Uterus (tissue), 4 donors: ENCODE measurements at places on chromosomes 12 and 14.

DNA sequence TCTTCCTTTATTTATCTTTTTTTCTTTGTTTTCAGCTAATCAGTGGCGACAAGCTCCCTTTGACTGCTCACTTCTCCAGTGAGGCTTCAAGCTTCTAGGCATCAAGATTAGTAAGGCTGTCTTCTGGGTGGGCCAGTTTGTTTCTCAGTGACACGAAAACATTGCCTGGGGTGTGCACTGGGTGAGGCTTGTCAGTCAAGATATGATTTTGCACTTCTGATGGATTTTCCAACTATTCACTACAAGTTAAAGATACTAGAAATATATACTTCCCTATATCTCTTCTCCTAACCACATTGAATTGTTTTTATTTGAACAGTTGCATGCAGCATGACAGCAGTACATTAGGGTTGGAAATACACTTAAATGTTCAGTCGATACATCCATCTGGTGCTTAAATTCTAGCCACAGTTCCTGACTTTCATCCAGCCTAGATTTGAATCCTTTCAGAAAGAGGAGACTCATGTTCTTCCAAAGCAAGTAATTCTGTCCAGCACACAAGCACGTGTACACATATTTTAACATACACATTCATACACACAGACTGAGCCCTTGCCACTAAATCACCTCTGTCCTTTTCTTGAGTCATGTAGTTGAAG lies 275.6 kb upstream of the NOVA1 start:
- no peak overlapping the region for H3K4me3 ChIP-seq
- H3K27me3 ChIP-seq, result no peaks in the 10 kb centered on the region
- no peak overlapping the region for H3K27ac ChIP-seq
- H3K4me1 ChIP-seq, result peaks cover 3% of the 10 kb centered on the region
- DNase-seq, result no peak
- no peaks in the 10 kb centered on the region for H3K36me3 ChIP-seq

DNA sequence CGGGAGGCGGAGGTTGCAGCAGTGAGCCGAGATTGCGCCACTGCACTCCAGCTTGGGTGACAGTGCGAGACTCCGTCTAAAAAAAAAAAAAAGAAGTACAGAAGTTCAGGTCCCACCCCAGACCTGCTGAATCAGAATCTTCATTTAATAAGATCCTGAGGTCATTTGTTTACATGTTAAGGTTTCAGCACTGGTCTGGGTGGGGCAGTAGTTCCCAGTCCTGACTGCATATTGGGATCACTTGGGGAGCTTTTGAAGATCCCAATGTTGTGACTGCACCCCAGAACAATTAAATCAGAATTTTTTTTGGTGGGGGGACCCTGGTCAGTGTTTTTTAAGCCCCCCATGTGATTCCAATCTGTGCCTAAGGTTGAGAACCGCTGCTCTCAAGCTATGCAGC lies 11.7 kb upstream of the COL2A1 start:
- H3K27me3 ChIP-seq, result no peaks in the 10 kb centered on the region
- DNase-seq, result no peak
- no peak overlapping the region for H3K4me3 ChIP-seq
- no peaks in the 10 kb centered on the region for H3K36me3 ChIP-seq
- no peak overlapping the region for H3K27ac ChIP-seq

GRCh38 chr14:70707138-70708038 lies 65.7 kb downstream of the TTC9 start:
- DNase-seq, result no peak
- no peaks in the 10 kb centered on the region for H3K4me1 ChIP-seq
- H3K27ac ChIP-seq, result no peak overlapping the region
- H3K27me3 ChIP-seq, result no peaks in the 10 kb centered on the region

DNA sequence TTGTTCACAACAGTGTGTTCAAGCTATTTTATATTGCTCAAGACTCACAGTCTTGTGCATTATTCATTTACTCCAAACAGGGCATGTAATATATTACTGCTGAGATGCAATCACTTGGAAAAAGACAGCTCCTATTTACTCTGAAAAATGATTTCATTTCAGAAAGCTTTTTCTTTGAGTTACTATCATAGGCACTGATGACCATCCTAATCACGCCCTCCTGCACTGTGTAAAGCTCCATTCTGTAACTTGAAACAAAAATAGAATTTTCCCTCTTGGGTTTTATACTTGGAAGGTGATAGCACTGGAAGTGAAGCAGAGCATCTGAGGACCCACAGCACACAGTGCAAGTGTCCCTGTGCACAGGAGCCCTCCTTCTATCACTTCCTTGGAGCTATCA lies 55.6 kb downstream of the RTN1 start:
- no peak overlapping the region for H3K4me3 ChIP-seq
- H3K27me3 ChIP-seq, result no peaks in the 10 kb centered on the region
- H3K36me3 ChIP-seq, result no peaks in the 10 kb centered on the region
- DNase-seq, result no peak
- no peaks in the 10 kb centered on the region for H3K4me1 ChIP-seq

- H3K27me3 ChIP-seq, result no peaks in the 10 kb centered on the region
- DNase-seq, result no peak
- H3K4me3 ChIP-seq, result no peak overlapping the region
- no peaks in the 10 kb centered on the region for H3K4me1 ChIP-seq
Observed at GRCh38 chr12:112750971-112751370, 40.6 kb upstream of the RPH3A start.

DNA sequence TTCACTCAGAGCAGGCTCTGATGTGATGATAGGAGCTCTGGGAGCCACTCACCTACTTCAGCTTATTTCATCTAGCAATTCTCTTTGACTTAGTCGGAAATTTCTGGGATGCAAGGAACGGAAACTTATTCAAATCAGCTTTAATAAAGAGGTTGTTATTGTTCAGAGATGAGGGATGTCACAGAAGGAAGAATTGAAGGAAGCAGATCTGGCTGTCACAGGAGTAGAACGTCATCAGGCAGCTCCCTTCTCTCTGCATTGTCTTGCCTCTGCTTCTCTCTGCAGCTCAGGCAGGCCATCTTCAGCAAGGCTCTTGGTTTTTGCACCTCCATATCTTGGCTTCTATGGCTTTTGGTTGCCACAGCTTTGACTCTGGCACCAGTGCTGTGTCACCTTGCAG lies 7.6 kb upstream of the TMEM30B start:
- H3K27me3 ChIP-seq, result peaks cover 5% of the 10 kb centered on the region
- no peaks in the 10 kb centered on the region for H3K4me1 ChIP-seq
- no peak overlapping the region for H3K4me3 ChIP-seq
- no peaks in the 10 kb centered on the region for H3K36me3 ChIP-seq
- H3K27ac ChIP-seq, result no peak overlapping the region

DNA sequence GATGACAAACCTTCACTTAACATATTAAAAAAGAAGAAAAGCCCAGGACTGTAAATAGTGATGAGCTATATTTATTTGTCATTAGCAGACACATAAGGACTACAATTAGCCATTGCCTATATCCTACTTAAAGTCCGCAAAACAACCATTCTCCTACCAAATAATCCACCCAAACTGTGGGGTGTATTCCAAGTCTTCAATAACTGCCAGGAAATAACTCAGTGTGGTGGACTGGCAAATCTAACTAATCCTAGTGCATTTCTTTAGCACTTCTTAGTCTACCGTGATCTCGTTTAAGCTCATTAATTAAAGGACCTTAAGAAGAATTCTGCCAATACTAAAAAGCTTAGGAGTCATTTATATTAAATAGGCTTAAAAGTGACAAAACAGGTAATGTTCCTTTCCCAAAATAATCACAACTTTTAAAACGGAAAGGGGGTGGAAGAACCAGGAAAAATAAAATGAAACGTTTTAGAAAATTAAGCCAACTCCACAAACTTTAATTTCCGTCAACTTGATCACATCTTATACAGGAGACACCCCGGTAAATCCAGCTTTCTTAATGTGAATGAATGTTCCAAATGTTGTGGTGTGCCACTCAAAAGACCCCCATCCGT lies 1.8 kb downstream of the NOVA1 start:
- H3K36me3 ChIP-seq, result no peaks in the 10 kb centered on the region
- no peak for DNase-seq
- H3K27ac ChIP-seq, result peak overlapping the region; percentile 96
- no peaks in the 10 kb centered on the region for H3K4me1 ChIP-seq
- H3K4me3 ChIP-seq, result peak overlapping the region; percentile 83

GRCh38 chr12:27366621-27367020 lies 34.0 kb downstream of the BMAL2 start:
- H3K4me1 ChIP-seq, result no peaks in the 10 kb centered on the region
- no peak overlapping the region for H3K4me3 ChIP-seq
- no peaks in the 10 kb centered on the region for H3K36me3 ChIP-seq
- no peak overlapping the region for H3K27ac ChIP-seq
